ENCODE measurements at places on chromosomes 2 and 18. TPM values are rescaled to one million over a fixed set of nuclear protein-coding genes. Genes with fewer than 3 reads are reported as not detected.

The ERBB4 gene
- 0.04 TPM for polyA plus RNA-seq

The CYP27A1 gene
- 266 TPM for polyA plus RNA-seq

The KCNK3 gene
- not detected for polyA plus RNA-seq

The IHH gene
- 0.10 TPM for polyA plus RNA-seq

The OSR1 gene
- polyA plus RNA-seq = 0.72 TPM

The ESPNL gene
- polyA plus RNA-seq = 0.45 TPM

The MC5R gene
- not detected for polyA plus RNA-seq

The RIOK3 gene
- 26.7 TPM for polyA plus RNA-seq

The ASB18 gene
- polyA plus RNA-seq = not detected

The TLX2 gene
- polyA plus RNA-seq = 0.09 TPM

DNA sequence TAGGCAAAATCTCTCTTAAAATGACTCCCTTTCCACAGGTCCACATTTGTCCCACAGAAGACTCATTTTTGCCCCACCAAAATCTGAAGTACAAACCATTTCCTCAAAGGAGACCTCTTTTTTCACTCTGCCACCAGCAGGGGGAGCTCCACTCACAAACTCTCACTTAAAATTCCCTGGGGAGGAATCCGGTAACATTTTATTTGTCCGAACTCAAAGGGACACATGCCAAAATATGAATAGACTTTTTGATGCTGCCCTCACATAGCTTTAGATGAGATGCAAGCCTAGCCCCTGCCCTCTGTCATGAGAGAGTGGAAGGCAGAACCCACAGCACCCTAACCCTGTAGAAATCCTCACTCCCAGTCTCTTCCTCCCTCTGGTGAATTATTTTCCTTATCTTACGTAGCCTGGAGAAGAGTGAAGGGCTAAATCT lies 57.1 kb downstream of the RMDN2 start:
- peak; percentile 60 for DNase-seq

- DNase-seq = no peak
Measured at GRCh38 chr2:229417916-229418315, 146.8 kb upstream of the PID1 start.

DNA sequence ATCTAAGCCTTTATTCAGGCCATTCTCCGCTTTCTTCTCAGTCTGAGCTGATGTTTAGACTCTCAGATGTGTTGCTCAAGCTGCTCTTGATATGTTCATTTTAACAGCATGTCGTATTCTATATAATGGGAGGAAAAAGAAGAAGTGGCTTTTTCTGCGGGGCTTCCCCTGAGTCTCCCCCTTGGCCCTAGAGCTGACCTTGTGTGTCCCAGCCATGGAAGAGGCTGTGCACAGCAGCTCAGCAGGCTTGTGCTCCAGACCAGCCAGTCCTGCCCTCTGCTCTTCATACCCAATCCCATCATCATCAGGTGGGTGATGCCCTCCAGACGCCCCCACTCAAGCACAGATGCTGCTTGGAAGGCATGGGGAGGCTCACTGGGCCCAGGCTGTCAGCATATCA lies 155.1 kb upstream of the CELF4 start:
- DNase-seq = no peak

DNA sequence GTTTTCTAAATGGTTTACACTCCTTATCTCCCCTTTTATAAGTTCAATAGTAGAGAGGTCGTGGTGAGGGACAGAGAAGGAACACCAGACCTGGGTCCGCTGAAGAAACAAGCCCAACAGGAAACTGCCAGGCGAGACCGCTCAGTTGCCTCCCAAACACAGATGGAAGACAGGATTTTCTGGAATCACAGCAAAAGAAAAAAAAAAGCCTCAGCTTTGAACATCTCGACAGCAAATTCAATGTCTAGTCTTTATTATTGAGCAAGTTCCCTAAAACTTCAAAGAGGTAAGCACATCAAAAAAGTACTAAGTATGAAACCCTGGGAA lies 33.5 kb upstream of the GNAL start:
- no peak for DNase-seq

GRCh38 chr2:68121873-68122679 lies 35.6 kb upstream of the PNO1 start:
- peak; percentile 78 for DNase-seq

GRCh38 chr2:3517948-3518495 lies 1.3 kb downstream of the ADI1 start:
- peak; percentile 75 for DNase-seq

- no peak for DNase-seq
Measured at GRCh38 chr2:185502351-185502750, 236.3 kb upstream of the FSIP2 start.

- DNase-seq = no peak
Measured at GRCh38 chr18:76401498-76401897, 93.5 kb downstream of the ZNF516 start.

DNA sequence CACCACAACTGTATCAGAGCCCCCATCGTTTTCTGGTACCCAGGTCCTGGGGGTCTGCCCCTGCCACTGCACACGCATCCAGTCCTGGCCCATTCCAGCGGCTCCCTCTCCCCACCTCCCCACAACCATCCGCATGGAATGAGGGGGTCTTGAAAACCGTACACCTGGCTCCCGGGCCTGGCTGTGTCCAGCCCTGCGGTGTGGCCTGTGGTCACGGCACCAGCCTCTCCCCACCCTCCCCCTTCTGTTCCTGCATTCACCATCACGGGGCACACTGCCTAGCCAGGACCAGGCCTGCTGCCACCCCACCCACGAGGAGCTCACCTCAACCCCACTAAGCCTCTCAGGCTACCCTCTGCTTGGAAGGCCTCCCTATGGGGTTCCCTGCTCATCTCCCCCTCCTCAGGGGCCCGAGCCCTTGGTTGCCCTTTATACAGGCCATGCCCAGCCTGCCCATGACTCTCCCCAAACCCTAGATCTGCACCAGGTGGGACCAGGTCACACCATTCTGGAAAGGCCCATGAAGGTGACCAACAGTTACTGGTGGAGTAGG lies 11.4 kb downstream of the GPR35 start:
- DNase-seq = no peak

DNA sequence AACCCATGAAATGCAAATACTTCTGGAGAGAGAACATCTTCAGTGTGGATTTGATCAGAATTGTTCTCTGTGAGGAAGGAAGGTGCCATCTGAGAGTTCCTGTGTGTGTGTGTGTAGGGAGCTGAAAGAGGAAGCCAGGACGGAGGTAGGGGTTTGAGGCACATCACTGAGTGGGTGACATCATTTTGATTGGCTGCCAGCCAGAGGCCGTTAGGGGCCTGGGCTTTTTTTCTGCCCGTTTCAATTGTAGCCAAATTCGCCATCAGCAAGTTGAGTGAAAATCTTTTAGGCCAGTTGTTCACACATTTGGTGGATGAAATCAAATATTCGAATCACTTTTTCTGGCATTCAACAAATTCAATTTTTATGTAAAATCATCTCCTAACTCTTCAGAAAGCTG lies 48.9 kb downstream of the TSN start:
- no peak for DNase-seq

GRCh38 chr2:128410758-128411215 lies 92.1 kb upstream of the HS6ST1 start:
- no peak for DNase-seq

GRCh38 chr2:2587354-2587753 lies 256.3 kb upstream of the MYT1L start:
- DNase-seq = no peak

DNA sequence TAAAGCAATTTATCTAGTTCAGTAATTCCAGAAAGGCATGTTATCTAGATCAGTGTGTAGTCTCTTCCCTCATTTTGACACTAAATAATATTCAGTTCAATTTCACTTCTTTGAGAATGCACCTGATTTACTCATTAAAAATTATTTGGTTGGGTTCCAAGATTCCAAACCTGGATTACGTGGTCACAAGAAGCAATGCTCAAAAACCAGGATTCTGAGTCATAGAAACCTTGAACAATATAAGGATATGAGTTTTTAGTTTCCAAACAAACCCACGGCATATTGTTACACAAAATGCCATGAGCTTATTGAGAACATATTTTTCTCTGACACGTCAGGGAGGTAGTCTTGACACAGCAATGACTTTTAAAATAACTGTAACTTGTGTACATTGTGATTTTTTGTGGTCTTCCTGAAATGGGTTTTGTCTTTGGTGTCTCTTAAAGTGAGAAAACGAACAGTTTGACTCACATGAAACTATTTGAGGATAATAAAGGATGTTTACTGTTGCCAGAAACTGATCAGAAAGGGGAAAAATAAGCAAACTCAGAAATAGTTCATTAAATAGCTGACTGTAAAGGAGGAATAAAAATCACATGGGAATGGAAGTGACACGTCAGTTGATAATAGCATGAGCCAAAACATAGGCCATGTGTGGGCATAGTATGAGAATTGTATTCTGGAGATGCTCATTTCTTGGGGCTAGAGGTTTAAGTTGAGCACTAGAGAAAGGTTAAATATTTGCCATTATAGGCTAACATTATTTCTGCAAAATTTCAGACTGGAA lies 617.7 kb upstream of the CDH2 start:
- DNase-seq = no peak

- DNase-seq = no peak
Measured at GRCh38 chr2:89849731-89850130, 1158.3 kb downstream of the RPIA start.

DNA sequence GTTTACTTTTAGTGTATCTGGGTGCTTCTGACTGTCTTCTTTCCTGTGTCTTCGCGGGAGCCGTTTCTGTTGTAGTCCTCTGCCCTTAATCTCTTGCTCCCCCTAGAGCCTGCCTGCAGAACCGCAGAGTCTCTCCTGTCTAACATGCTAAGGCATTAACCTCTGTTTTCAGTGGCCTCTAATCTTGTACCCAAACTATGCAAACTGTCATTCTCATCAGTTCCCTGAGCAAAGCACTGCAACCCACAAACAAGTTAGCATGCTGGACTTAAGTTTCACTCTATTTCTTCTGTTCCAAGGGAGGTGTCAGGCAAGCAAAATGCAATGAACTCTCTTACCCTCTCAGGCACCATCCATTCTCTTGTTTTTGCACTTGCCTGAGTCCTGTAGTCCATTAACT lies 138.4 kb downstream of the OTX1 start:
- DNase-seq = peak; percentile 71

DNA sequence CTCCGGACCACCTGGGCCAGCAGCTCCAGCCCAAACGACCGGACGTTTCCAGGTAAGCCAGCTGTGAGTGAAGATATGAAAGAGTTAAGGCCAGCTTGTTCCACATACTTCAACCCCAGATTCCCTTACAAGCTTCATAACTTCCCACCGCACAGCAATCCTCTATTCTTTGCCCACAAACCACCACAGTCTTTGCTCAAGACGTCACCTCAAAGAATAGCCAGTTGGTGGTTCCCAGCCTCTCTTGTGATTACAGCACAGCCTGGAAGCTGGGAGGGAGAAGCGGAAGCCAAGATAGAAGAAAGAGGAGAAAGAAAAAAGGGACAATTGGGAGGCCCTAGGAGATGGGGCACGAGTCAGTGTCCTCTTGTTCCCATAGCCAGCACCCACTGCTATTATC lies 70.6 kb downstream of the NRP2 start:
- DNase-seq = no peak

DNA sequence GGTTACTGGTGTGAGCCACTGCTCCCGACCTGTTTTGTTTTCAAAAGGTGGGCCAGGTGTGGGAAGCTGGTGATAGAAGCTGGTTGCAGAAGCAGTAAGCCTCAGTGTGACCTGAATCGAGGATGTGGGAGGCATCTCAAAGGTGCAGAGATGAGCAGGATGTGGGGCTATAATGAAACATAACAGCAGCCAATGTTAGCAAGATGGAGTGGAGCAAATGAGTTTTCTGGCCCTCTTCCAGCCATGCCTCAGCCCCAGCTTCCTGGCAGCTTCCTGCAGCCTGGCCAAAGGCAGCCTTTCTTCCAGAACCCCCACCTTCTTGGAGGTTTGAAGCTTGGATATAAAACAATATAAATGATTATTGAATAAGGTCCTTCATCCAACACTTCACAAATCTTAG lies 184.8 kb downstream of the NCK2 start:
- no peak for DNase-seq

Data from HepG2 (cell line).